ENCODE measurements at places on chromosomes 13 and 19.

DNA sequence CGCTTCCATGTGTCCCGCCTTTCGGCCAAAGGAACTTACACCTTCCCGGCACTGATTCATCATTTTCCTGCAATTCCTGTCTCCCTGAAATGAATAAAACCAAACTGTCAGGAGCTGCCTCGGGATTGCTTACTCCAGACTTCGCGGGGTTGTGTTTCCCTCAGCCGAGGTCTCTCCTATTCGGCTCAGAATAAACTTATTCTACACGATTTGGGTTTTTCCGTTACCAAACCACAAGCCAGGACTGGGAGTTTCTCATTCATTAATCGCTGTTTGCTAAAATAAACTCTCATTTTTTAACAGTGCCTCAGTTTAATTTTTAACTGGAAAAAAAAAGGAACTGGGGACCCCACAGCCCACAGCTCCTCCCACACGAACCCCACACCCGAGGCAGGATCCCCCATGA is 667 bp downstream of the ZNF878 start:
- no peak for DNase-seq

DNA sequence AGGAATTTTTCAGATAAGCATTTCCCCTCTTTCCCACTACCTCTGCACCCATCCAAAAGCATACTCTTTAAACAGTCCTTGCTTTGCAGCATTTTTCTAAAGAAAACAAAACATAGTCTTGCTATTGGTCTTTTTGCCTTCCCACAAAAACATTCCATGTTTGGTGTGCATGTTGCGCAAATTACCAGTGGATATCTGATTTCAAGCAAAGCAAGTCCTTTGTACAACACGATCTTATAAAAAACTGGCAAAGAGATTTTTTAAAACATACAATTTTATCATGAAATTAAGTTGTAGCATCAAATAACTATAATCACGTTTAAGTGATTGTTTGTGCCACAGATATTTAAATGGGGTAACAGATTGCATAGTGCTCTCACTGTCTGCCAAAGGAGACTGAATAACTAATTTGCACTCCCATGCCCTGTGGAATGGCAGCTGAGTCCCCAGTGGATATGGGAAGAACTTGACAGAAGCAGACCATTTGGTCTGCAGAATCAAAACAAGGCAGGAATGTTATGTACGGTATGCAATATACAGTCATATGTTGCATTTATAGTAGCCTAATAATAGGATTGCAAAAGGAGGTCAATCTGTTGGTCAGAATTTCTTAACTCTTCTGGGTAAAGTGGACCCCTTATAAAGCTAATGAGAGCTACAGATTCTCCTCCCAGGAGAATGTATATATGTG is 285.7 kb downstream of the TBC1D4 start:
- DNase-seq: no peak

DNA sequence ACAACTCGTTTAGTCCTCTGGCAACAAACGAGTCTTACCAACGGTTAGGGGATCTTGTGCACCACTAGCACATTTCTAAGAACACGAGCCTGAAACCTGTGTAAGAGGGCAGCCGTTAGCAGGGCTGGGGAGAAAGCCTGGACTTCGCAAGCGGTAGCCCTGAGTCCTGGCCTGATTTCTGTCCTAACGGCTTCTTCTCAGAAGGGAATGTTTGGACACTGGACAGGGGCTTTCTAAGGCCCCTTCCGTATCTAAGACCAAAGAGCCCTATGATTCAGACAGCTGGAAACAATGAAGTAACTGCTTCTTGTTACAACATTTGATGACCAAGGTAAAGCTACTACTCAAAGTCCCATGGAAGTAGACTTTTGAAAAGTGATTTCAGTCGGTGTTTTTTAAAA is 2.2 kb downstream of the ANKRD10 start:
- DNase-seq: no peak

GRCh38 chr13:61406275-61406674 is 9.4 kb downstream of the PCDH20 start:
- no peak for DNase-seq

DNA sequence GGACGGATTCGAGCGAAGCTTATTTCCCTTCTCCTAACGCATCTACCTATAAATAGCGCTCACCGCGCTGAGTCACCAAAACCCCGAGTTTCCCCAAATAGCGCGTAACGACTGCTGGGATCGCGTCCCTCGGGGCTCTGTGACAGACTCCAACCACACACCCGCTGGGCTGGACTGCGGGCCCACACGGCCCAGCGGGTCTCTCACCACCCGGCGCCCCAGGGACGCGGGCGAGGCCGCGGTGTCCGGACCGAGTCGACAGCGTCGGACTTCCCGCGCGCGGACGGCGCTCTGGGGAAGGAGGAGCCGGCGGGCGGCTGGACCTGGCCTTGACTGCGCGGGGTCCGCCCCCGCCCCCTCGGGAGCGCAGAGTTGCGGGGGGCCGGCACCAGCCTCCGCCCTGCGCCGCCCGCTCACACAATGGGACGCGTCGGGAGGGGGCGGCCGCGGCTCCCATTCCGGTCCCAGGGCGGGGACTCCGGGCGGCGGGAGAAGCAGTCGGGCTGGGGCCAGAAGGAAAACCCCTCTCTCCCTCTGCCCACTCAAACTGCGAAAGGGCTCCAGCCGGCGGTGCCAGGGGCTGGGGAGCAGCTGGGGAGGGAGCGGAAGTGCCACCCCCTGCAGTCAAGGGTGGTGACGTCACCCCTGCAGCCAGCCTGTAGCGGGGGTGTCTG is 108.8 kb downstream of the KCNRG start:
- DNase-seq: peak; percentile 90

All from stimulated activated CD8-positive, alpha-beta memory T cell treated with anti-CD3 and anti-CD28 coated beads, Interleukin-15, amount 100 ng/mL, for 48 hours (primary cell).